ENCODE measurements at places on chromosomes 6 and 20.

DNA sequence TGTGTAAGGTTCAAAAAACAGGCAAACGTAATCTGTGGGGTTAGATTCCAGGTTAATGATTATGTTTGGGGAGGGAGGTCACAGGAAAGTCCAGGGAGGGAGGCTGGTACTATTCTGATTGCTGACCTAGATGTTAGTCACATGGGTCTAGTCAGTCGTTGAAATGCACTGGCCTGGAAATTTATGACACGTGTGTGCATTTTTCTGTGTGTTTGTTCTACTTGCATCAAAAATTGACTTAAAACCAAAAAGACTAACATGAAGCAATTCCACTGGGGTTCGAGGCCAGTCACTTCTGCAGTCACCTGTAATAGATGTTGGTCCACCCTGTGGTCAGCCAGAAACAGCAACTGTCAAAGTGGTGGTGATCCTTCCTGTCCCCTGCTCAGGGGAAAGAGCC is 104.2 kb upstream of the MLN start:
- DNase-seq: no peak

DNA sequence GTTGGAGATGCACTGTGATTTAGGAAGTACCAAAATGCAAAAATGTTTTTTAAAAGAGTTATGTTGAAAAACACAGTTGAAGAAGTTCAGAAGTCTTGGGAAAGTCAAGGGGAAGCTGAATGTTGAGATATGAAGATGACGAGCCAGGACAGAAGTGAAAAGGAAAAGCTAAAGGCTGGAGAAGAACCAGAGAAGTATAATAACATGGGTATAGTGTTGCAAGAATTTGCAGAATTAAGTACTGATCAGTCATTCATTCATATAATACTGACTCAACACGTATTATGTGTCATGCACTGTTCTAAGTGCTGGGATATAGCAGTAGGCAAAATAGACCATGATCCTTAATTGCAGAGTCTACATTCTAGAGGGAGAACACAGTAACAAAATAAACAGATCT is 432.8 kb downstream of the CDC5L start:
- DNase-seq: peak; percentile 76

DNA sequence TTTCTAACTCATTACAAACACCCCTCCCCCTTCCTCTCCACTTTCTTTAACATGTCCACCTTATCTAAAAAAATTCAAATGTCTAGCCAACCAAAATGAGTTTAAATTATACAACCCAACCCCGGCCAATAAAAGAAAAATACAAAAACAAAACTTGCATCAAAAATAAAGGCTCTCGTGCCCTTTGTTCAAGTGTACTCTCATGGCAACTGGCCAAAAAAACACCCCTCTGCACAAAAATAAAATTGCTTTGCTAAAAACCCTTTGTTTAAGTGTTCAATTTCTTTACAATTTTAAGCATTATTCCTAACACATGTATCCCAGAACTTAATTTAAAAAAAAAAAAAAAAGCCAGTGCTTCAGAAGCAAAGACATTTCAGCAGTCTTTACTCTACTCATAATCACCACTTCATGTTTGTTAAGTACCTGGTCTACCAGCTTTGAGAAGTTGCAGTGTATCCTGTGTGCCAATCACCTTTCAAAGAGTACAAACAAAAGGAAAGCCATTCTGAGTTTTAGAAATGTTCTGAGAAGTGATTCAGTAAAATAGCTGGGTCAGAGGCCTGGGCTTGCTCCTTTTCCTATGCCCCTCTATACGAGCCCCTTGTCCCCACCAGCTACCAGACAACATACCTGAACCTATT is 87.5 kb downstream of the MDN1 start:
- DNase-seq: no peak

DNA sequence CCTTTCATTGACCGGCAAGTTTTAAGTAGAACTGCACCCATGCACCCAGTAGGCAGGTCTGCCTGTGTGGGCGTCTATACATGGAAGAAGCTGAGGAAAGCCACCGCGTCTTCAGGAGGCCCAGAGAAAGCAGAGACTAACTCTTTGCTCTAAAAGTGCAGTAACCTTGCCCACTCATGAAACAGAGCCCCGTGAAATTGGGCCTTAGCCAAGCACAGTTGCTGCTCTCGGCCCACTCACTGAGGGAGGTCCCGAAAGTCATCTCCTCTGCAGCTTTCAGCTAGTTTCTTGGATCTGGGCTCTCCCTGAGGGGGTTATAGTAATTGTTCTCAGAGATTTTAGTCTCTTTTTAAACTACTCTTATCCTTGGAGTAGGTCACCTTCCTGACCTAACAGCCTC is 74.0 kb upstream of the SYNJ2 start:
- DNase-seq: no peak

GRCh38 chr6:6314596-6314995 is 5.9 kb downstream of the F13A1 start:
- DNase-seq: peak; percentile 54
